ENCODE measurements at places on chromosomes 7 and 10.

- no peak for DNase-seq
Measured at GRCh38 chr7:17134786-17135185, 163.7 kb upstream of the AHR start.

- no peak for DNase-seq
Measured at GRCh38 chr7:150429699-150430098, 20.7 kb upstream of the GIMAP8 start.

DNA sequence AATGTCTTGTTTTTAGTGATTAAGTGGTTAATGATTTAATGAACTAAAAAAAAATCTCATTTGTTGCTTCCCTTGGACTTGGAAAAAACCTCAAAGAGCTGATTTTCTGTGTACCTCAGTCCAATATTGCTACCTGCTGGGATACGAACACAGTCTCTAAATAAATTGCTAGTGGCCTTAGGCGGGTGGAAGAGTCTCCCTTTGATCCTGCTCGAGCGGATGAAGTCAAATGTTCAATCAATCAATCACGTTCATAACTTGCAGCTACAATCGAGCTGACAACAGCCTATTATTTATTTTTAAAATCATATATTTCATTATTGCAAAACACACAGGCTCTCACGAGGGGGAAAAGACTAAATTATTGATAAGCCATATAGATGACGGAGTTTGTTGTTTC, 57.3 kb upstream of the HABP2 start:
- no peak for DNase-seq

- DNase-seq: peak; percentile 25
Measured at GRCh38 chr10:120732643-120733313, 118.4 kb upstream of the WDR11 start.

GRCh38 chr7:123122916-123123315, 76.9 kb downstream of the SLC13A1 start:
- DNase-seq: no peak

All from mammary epithelial cell (primary cell).